ENCODE measurements at places on chromosomes 4 and X.

- no peak for DNase-seq
Measured at GRCh38 chr4:72442715-72443114, 126.3 kb downstream of the ADAMTS3 start.

DNA sequence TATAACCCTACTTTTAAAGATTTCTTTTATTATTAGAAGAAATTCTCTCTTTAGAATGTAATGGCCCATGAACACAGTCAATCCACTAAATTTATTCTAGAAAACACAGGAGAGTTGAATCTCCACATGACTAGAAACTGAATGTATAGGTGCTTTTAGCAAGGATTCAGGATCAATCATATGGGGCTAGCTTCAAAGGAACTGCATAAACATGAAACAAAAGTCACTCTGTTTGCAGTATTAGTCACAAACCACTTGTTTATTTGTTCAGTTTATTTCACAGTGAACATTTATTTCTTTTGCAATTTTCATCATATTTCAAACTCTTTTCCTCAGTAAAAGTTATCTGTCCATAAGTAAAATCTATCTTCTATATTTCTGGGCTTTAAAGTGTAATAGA, 1604.6 kb downstream of the PCDH18 start:
- DNase-seq, result no peak

DNA sequence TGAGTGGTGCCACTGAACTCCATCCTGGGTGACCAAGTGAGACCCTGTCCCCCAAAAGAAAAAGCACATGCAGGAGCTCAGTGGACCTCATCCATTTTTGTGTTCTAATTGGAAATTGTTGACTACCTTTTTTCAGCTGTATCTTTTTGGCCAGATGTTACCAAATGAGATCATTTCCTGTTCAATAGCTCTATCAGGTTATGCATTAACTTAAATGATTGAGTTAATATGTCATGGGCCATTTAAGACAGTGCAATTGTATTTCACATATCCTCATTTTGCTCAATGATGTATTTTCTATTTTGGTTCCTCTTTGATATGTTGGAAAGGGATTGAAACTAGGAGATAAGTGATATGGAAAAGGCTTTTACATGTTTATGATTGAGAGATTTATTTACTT, 26.2 kb upstream of the RHOH start:
- no peak for DNase-seq

DNA sequence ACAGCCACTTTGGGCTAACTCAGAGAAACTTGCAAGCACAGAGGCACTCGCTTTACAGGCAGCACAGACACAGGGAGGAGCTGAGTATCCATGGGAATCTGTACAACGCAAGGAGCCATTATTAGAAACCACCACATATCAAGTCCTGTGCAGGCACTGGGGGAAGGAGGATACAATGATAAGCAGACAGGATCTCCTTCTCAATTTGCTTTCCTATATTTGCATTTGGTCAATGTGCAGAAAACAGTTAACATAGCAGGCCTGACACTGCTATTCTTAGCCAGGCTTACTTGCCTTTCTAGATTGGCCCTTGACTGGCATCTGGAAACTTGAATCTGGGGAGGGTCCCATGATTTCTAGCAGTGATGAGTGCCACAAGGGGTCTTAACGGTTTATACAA, 65.8 kb downstream of the TEC start:
- no peak for DNase-seq

DNA sequence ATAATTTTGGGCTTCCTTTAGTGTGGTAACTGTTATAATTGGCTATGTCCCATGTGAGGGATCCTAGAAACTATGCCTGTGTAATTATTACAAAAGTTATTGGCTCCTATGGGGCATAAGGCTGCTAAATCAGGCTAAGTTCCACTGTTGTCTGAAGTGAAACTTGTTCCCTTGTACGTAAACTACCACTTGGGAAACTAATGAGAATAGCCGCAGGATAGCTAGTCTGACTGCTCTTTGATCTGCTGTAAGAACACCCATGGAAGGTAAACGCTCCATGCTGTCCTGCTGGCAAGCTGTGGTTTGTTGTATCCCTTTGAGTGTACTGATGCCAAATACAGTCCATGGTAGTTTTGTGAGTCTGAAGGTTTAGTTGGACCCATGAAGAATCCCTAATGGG, 9.3 kb upstream of the MAOA start:
- DNase-seq, result no peak

DNA sequence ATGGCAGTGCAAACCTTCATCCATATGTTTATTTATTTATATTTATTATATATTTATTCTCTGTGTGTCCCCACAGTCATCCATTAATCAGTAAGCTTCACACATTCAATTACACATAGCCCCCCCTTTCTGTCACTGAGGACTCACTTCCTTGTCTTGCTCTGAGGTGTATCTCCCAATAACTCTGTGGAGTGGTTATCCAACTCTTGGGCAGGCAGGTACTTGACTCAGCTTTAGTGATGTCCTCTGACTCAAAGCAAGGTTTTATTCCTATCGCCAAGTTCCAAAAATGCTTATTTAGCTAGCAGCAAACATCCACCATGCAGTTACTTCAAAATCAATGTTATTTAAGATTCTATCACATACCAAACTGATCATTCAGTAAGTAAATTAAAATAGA, 25.2 kb upstream of the NDP start:
- no peak for DNase-seq

DNA sequence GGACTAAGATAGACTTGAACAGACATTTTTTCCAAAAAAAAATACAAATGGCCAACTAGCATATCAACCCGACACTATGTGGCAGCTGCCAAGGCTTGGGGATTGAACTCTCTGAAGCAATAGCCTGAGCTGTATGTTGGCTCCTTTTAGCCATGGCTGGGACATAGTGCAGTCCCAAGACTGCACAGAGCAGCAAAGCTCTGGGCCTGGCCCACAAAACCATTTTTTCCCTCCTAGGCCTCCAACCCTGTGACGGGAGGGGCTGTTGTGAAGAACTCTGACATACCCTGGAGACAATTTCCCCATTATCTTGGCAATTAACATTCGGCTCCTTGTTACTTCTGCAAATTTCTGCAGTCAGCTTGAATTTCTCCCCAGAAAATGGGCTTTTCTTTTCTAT, 50.1 kb downstream of the CISD2 start:
- no peak for DNase-seq

GRCh38 chrX:1427756-1428155, 25.0 kb downstream of the ASMTL start:
- DNase-seq, result no peak

DNA sequence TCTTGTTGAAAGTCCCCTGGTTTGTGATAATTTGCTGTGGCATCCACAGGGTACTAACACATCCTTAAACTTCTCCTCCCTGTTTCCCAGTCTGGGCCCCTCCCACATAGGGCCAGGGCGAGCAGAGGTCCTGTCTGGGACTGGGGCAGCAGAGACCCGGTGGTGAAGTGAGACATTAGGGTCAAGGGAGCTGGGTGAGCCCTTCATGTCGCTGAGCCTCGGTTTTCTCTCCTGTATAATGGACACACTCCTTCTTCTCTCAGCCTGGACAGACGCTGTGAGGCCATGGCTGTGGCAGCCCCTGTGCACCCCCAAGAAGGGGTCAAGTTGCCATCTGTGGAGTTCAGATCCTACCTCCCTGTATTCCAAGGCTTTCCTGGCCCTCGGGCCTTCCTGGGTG, 33.0 kb upstream of the HMX1 start:
- no peak for DNase-seq

GRCh38 chr4:163815776-163816175, 321.3 kb downstream of the TMA16 start:
- no peak for DNase-seq

DNA sequence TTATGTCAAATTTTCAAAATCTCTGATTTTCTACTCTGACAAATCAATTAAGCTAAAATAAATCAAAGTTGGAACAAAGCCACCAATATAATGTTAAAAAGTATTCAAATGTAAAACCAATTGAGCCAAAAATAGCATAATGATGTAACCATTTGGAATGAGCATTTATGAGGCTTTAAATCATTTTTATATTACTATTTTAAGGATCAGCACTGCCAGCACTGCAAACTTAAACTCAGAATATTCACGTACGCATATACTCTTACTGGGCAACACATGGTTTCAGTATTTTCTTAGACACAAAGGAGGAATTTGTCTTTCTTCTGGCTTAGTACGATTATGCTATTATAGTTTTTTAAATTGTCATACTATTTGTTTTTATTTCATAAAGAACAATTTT, 52.2 kb downstream of the AFAP1 start:
- no peak for DNase-seq

GRCh38 chr4:99827857-99828256, 11.2 kb downstream of the DAPP1 start:
- no peak for DNase-seq

GRCh38 chr4:168128601-168129000, 36.3 kb downstream of the ANXA10 start:
- no peak for DNase-seq

DNA sequence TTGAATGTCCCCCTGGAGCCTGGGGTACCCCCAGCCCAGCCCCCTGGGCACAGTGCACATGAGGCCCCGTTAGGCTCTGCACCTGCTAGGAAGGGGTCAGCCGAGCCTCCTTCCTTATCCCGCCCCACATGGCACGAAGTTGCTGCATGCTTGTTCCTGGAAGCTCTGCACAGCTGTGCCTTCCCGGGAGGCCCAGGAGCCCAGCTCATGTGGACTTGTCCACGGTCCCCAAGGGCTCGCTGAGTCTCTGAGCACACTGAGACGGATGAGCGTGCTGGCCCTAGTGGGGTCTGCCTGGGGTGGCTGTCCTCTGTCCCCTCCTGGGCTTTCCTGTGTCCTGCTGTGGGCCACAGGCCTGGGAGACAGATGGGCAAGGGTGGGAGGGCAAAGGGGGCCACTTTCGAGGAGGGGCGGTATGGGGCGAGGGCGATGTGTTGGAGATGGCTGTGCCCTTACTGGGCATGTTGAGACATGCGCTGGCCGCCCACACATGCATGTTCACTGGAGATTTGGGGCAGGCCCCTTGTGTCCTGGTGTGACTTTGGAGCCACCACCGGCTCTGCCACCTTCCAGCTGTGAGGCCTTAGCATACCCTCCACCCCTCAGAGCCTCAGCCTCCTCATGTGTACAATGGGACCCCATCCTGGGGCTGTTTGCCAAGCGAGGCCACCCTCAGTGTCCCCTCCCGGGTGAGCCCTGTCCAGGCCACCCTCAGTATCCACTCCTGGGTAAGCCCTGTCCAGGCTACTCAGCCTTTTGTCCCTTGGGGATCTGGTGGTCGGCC, 237.6 kb downstream of the AFAP1 start:
- no peak for DNase-seq

GRCh38 chr4:75598390-75598789, 31.9 kb downstream of the CDKL2 start:
- peak; percentile 1 for DNase-seq

DNA sequence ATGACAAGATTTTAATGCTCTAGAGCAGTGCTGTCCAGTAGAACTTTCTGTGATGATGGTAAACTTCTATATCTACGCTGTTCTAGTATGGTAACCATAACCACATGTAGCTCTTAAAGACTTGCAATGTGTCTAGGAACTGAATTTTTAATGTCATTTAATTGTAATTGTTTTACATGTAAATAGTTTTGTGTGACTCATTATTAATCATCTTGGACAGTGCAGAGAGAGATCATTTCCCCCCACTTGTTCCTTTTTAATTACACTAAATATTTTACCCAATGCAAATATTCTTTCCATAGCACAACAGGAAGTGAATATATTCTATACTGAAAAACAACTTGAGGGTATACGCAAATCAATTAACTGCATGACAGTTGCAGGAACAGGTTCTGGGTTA, 5.8 kb downstream of the ATG4A start:
- DNase-seq, result no peak

DNA sequence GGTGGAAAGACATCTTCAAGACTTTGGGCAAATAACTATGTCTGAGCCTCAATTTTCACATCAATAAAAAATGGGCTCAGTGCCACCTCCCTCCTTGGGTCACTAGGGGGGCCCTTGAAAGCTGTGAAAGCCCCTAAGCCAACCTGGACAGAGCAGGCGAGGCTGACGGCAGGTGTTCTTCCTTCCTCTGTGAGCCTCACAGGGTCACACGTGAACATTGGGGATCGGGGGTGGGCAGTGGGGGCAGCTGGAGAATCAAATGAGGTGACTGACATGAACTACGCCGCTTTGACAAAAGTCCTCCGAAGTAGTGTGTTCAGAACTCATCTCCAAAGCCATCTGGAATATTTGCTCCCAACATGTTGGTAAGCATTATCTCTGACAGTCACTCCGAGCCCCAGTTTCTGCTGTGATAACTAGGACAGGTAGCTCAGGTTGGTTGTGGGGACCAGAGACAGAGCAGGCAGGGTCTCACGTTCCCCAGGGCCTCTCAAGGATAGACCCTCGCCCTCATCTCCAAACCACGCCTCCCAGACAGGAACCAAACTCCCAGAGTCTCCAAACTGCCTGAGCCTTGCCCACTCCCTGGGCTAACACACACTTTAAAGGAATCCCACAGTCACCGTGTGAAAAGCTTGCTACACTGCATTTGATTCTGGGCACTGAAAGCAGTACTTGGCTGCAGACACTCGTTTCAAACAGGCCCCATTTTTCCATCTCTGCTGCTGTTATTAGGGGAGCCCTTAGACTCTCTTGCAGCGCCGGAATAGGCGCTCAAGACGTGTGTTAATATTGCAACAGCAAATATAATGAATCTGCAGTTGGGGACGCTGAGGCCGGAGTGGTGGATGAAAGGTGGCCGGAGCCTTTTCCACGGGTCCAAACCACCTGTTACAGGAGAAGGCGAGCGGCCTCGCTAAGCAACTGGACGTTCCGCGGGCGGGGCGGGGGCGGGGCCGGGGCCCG, 717 bp upstream of the WFS1 start:
- no peak for DNase-seq

- no peak for DNase-seq
Measured at GRCh38 chr4:112311516-112311915, 14.3 kb downstream of the ALPK1 start.

GRCh38 chrX:47706575-47706974, 47.6 kb upstream of the UXT start:
- DNase-seq, result no peak

- no peak for DNase-seq
Measured at GRCh38 chrX:153495903-153496589, 1.3 kb downstream of the BGN start.

DNA sequence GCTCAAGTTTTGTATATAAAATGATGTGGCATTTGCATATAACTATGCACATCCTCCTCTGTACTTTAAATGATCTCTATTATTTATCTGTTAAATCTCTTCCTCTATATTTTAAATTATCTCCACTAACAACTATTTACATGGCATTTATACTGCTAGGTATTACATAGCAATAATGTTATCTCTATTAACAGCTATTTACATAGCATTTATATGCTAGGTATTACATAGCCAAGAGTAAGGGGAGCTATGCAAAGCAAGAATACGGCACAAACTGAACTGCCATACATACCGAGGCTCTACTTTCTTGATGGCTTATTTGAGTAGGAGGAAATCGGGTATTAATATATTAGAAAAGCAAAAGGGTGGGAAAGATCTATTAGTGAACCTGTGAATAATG, 12.7 kb downstream of the RPS6KA6 start:
- no peak for DNase-seq

DNA sequence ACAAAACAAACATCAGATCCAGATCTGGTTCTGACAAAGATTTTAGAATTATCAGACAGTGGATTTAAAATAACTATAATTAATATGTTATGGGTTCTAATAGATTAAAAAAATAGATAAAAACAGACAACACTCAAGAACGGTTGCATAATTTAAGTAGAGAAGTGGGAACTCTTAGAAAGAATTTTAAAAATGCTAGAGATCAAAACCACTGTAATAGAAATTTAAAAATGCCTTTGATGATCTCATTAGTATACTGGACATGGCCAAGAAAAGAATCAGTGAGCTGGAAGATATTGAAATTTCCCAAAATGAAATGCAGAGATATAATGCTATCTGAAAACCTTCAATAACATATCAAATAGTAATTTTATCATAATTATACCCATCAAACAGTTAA, 28.3 kb upstream of the DYNLT3 start:
- no peak for DNase-seq
